ENCODE measurements at places on chromosomes 11 and 22.

DNA sequence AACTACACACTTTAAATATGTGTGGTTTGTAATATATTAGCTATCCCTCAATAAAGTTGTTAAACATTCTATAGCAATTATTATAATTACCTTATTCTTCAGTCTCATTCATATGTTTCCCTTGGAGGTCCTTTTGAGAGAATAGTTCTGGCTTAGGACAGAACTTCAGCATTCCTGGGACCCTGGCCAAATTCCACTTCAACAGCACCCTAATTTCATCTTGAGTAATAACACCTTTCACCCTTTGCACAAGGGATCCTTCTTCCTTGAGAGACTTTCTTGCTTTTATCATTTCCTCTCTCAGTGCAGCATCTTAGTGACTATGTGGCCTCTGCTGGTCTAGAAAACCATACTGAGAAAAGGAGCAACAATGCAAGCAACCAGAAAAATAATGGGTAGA, 255.9 kb downstream of the C11orf87 start:
- no peak for DNase-seq

DNA sequence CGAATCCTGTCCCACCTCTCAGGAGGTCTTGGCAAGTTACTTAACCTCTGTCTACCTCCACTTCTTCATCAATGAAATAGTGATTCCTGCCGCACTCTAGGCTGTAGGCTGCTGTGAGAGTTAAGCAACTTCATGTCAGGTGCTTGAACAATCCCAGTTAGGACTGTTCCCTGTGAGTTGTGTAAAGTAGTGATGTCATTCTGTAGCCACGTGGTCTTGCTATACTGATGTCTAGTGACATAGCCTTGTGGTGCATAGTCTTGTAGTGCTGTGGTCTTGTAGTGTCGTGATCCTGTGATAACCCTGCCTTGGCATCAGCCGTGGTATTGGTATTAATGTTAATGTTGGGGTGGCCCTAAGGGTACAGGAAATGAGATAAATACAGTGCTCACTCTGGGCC, 30.3 kb upstream of the PRR5 start:
- no peak for DNase-seq

DNA sequence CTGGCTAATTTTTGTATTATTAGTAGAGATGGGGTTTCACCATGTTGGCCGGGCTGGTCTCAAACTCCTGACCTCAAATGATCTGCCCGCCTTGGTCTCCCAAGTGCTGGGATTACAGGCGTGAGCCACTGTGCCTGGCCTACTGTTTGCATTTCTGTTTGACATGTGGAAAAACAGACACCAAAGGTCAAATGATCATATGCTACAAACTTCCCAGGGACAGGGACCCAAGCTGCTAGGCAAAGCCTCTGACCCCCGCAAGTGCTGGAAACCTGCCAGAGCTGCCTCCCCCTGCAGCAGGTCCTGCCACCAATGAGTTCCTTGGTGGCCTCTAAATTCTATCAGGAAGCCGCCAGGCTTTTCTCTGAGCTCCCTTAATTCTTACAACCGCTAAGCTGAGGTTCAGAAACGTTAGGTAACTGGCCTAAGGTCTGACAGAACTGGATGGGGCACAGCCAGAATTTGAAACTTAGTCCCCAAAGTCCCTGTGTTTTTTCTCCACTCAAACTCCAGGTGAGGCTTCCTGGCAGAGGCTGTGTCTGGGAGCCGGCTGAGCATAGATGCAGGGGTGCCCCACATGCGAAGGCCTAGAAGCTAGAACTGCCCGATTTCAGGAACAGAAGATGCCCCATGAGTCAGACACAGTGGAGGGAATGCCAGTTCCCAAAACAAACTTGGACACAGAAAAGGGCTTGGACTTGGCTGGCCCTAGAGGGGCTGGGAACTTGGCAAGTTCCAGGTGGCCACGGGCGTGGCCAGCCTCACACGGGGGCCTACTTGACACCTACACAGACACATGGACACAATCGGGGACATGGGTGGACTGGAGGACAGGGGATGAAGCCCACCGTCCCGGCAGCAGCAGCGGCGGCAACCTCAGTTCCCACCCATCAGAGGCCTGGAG, 7.4 kb downstream of the CSNK1E start:
- no peak for DNase-seq

GRCh38 chr11:2381494-2382128, 4.5 kb downstream of the CD81 start:
- no peak for DNase-seq

DNA sequence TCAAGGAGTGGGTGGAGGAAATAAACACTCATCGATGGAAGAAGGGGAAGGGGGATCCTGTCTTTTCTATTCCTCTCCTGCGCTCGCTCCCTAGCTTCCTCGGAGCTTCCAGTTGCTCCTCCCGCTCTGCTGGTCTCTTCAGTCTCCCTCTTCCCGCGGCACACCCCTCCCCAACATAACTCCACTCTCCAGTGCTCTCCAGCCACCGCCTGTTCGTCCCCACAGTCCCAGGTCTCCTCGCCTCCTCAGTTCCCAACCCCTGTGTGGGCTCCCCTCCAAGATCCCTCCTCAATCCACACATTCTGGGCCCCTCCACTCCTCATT, 438 bp downstream of the ZW10 start:
- DNase-seq, result no peak

DNA sequence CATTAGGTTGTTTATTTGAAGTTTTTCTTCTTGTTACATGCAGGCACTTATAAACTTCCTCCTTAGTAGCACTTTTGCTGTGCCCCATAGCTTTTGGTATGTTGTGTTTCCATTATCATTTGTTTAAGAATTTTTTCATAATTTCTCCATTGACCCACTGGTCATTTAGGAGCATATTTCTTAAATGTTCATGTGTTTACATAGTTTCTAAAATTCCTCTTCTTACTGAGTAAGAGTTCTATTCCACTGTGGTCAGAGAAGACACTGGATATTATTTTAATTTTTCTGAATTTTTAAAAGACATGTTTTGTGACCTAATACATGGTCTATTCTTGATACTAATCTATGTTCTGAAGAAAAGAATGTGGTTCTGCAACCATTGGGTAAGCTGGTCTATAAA, 333.0 kb downstream of the DDX10 start:
- DNase-seq, result no peak

- no peak for DNase-seq
Observed at GRCh38 chr22:48838376-48838775, 989.3 kb downstream of the BRD1 start.

DNA sequence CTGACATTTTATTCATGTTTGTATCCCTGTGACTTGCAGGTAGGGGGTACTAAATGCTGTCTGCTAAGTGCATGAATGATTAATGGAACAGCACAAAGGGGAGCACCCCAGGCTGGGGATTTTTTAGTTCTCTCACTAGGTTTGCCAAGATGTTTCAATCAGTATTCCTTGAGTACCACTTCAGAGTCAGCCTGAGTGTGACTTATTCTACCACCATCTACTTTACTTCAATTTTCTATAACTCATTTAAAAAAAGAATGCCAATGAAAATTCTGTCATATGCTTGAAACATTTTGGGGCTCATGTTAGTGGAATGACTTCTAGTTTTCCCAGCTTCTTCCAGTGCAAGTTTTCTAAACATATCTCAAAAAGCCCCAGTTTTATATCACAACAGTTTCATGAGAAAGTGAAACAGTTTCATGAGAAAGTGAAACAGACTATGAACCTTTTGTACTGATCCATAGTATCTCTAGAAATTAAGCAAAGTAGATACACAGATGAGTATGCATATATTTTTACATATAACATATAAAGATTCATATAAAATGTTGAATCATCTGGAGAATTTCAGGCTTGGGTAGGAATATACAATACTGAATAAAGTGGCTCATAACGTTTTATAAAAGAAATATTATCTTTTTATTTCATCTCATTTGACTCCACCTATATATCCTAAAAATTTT, 252.4 kb downstream of the GRM5 start:
- DNase-seq, result no peak

DNA sequence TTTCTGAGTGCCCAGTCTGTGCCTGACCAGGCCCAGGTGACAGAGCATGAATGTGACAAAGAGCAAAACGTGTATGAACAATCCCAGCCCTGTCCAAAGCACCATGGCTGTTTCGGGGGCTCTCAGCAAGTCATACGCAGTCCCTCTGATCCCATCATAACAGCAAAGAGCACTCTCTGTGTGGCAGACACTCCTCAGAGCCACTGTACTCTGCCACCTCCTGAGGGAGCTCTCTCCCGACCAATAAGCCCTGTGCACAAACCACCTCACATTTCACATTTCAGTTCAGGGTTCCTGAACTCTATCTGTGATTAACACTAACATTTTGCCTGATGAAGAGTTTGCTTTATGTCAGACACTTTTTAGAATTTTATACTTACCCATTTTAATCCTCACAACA, 6.6 kb downstream of the DGCR2 start:
- DNase-seq, result no peak

DNA sequence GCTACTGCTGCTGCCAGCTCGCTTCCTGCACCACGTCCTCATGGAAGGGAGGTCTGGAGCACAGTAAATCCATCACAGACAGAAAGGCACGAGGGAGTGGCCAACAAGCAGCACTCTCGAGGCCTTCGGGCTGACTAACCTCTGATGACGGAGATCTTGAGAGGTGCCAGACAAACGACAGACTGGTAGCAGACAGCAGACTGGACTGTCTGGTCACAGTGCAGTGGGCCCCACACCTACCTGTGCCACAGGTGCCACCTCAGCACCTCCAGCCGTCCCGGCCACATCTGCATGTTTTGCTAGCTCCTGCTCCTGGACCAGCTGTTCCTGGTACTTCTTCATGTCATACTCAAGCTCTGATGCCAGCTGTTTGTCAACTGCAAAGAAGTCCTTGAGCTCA, 64.1 kb downstream of the NCAPD3 start:
- no peak for DNase-seq

DNA sequence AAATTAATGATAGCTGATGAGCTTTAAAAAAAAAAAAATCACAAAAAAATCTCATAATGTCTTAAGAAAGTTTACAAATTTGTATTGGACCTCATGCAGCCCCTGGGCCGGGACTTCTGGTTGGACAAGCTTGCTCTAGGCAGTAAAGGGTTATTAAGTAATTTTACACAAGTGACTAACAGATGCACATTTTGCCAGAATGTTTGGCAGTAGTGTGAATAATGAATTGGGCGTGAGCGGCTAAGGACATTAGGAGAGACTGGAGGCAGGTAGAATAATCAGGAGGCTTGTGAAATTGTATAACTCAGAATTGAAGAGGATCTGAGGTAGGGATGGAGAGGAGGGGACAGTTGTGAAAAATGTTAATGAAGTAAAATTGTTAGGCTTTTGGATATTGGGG, 77.4 kb downstream of the HIPK3 start:
- no peak for DNase-seq

DNA sequence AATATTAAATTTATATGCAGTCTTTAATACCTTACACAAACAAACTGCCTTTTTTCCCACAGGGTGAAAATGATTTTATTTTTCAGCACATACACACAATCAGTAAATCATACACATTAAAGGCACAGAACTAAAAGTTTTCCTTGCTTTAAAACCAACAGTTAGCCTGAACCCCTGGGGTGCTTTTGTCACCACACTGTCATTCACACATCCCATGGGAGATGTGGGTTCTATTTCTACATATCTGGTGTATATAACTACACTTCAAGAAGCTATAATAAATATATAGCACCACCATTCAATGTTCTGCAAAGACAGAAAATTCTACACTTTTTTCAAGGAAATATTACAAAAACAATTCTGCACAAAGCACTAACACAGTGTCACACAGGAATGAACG, 197.0 kb downstream of the GUCY1A2 start:
- DNase-seq, result no peak

GRCh38 chr11:2877474-2877873, 8.1 kb downstream of the CDKN1C start:
- DNase-seq, result no peak

GRCh38 chr22:49852898-49853894, at the start of gene ZBED4:
Gene ZBED4, plus strand, starts transcription at chr22:49853844. Its CDS starts 29,819 bp downstream, at chr22:49883663.
- peak; percentile 69 for DNase-seq

GRCh38 chr11:11988099-11988651, 20.3 kb downstream of the DKK3 start:
- DNase-seq, result no peak

GRCh38 chr11:117833401-117833891, 8.9 kb upstream of the FXYD2 start:
- DNase-seq, result peak; percentile 80

DNA sequence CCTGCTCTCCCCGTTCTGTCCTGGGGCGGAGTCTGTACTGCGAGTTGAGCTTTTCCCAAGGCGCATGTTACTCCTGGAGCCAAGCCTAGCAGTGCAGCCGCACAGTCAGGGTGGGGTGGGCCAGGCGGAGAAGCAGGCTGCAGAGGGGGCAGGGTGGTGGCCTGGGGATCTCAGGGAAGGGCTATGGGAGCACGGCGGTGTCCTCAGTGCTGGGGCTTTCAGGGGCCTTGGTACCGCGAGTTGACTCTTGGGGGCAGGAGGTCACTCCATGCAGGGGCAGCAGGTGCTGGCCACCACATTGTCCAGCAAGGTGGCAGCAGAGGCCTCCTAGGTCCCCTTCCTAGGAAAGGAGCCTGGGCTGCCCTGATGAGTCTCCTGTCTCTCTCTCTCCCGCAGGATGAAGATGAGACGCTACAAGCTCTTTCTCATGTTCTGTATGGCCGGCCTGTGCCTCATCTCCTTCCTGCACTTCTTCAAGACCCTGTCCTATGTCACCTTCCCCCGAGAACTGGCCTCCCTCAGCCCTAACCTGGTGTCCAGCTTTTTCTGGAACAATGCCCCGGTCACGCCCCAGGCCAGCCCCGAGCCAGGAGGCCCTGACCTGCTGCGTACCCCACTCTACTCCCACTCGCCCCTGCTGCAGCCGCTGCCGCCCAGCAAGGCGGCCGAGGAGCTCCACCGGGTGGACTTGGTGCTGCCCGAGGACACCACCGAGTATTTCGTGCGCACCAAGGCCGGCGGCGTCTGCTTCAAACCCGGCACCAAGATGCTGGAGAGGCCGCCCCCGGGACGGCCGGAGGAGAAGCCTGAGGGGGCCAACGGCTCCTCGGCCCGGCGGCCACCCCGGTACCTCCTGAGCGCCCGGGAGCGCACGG, 14.9 kb upstream of the MIEF1 start:
- DNase-seq, result no peak

DNA sequence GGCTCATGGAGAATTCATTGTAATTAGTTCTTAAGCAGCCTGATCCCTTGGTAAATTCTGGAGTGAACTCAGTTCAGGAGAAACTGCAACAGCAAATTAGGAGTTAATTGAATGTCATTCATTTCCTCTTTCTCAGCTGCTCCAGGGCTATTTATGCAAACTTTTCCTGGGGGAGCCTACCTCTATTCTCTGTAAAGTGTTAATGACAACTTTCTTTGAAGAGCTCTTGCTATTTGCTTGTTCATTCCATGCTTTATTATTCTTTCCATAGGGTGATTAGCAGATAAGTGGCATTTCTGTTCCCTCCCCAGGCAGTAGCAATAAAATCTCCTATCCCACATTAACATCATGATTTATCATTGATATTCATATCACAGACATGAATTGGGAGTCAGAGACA, 267.6 kb upstream of the DDI1 start:
- DNase-seq, result peak; percentile 72

GRCh38 chr11:95296165-95296564, 65.2 kb upstream of the SESN3 start:
- DNase-seq, result no peak

- DNase-seq, result no peak
Observed at GRCh38 chr22:42682113-42682851, 33.1 kb upstream of the CYB5R3 start.
